ENCODE measurements at places on chromosomes 12 and 14. TPM values are rescaled to one million over a fixed set of nuclear protein-coding genes. Genes with fewer than 3 reads are reported as not detected.

MDM2 gene
- polyA plus RNA-seq = 15.1 TPM

ITGA7 gene
- polyA plus RNA-seq = 9.4 TPM

KLRD1 gene
- polyA plus RNA-seq = 0.13 TPM

APOF gene
- not detected for polyA plus RNA-seq

DNA sequence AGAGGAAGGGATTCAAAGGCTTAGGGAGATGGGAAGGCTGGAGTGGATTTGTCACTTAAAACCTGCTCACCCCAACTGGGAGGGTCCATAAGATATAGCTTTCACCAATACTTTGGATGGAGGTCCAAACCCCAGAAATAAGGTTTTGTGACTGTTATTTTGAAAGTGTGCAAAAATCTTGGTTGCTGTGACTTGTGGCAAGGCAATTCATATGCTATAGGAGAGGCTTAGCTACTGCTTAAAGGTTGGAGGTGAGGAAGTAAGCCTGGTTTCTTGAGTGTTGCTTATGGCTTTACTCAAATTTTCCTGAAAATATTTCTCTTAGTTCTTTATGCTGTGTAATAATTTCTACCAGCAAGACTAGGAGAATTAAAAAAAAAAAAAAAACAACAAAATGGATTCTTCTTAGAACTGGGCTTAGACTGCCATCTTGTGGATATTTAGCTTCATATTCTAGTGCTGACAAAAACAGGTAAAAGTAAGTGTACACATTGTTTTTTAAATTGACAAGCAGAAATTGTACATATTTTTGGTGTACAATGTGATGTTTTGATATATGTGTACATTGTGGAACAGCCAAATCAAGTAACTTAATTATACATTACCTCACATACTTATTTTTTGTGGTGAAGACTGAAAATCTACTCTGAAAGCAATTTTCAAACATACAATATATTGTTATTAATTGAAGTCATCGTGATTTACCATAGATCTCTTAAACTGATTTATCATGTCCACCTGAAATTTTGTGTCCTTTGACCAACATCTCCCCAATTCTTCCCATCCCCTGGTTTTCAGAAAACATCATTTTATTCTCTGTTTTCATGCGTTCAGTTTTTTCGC is 23.0 kb downstream of the PDE6H start:
- peak; percentile 36 for DNase-seq

DNA sequence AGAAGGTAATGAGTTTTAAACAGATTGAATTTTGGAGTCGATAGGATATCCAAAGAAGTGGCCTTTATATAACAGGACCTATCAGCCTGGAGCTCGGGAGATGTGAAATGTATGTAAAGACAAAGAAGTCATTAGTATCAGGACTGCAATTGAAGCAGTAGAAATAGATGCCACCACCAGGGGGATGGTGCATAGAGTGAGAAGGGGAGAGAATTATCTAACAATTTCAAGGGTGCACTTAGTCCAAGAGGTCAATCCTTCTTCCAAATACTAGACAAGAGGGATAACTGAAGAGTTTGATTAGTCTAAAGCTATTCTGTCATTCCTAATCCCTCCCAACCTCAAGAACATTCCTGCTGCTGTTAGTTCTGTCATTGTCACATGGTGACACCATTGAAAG is 127.8 kb downstream of the CFAP54 start:
- no peak for DNase-seq

- no peak for DNase-seq
These were observed 19.5 kb downstream of the TTC9 start for GRCh38 chr14:70660967-70661893.

- no peak for DNase-seq
These were observed 9.8 kb upstream of the BDKRB2 start for GRCh38 chr14:96194657-96195431.

GRCh38 chr14:99441157-99441870 is 39.3 kb downstream of the SETD3 start:
- DNase-seq = no peak

DNA sequence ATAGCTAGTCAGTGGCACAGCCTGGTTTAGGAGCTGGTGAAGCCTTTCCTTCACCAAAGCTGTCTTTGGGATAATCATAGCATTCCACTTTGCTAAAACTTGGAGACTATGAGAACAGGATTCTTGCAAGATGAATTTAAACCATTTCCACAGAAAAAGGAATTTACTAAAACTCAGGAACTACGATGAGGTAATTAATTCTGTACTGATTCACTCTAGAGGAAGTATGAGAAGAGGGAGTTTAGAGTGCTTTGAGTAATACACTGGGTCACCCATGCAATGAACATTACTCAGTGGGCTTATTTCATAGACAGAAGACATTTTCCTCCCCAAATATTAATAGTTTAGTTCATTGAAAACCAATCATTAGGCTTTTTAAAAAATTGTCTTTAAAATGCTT is 73.0 kb downstream of the RMST start:
- DNase-seq = no peak
